Forelimb muscle (tissue), 1 donor: ENCODE measurements at places on chromosomes 5 and 9.

GRCh38 chr9:5949103-5949699 lies 58.5 kb downstream of the MLANA start:
- DNase-seq, result no peak

- no peak for DNase-seq
Measured at GRCh38 chr9:73962792-73963191, 534.3 kb upstream of the RORB start.

GRCh38 chr5:78004559-78004958 lies 228.4 kb upstream of the TBCA start:
- no peak for DNase-seq

GRCh38 chr5:79529110-79529509 lies 15.2 kb upstream of the HOMER1 start:
- DNase-seq, result no peak

- DNase-seq, result no peak
Measured at GRCh38 chr5:166899343-166899742, 1392.1 kb upstream of the WWC1 start.

GRCh38 chr5:96736937-96737336 lies 70.8 kb downstream of the ERAP1 start:
- DNase-seq, result no peak

- no peak for DNase-seq
Measured at GRCh38 chr9:20361656-20362570, 260.4 kb downstream of the MLLT3 start.

DNA sequence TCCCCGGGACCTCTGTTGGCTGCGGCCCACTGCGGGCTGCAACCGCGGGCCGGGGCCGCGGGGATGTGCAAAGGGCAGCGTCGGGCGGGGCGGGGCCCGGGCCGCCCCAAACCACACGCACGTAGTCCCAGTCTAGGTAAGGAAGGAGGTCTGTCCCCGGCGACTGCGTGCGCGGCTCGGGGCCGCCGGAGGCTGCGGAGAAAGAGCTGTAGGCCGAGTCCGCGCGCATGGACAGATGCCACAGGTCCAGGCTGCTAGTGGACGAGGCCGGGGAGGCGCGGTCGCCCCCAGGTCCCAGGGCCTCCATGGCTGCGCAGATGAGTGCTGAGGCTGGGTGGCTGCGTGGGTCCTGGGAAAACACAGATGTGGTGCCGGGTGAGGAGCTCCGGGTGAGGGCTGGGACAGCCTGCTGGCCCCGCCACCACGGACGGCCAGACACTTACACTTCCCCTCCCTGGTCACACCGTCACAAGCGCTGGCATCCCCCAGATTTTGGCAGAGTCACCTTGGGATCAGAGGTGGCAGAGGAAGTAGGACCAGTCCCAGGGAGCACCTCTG lies 4.5 kb downstream of the SHROOM1 start:
- DNase-seq, result no peak

GRCh38 chr9:134245179-134245578 lies 80.8 kb upstream of the RNU6ATAC start:
- DNase-seq, result no peak

GRCh38 chr9:114048533-114049415 lies 29.3 kb downstream of the AMBP start:
- DNase-seq, result no peak
